ENCODE measurements at places on chromosomes 7 and 10.
A peak's percentile ranks its signal among the peaks of the same experiment; 100 is the strongest.

DNA sequence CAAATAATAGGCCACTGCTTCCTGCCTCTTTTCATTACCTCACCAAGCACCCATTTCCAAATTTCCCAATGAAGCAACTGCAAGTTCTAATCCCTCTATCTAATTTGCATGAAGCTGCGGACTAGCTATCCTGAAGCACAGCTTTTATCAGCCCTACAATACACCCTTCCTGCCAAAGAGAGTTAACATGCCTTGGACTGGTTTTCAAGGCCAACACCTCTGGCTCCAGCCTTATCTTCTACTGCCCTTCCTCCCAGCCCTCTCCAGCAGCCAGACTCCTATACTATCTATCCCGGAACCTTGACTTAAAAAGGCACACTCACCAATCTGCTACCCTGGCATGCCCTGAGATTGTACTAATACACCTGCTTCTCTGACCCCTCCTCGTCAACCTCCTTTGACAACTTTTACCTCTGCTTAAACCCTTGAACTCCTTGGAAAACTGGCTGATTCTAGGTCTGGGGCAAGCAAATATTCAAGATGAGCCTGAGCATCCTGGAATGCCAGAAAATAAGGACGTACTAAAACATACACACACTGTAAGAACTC, 73.4 kb downstream of the SGMS1 start:
- no peak for DNase-seq

GRCh38 chr10:29041616-29042015, 247.3 kb upstream of the LYZL1 start:
- DNase-seq, result no peak

DNA sequence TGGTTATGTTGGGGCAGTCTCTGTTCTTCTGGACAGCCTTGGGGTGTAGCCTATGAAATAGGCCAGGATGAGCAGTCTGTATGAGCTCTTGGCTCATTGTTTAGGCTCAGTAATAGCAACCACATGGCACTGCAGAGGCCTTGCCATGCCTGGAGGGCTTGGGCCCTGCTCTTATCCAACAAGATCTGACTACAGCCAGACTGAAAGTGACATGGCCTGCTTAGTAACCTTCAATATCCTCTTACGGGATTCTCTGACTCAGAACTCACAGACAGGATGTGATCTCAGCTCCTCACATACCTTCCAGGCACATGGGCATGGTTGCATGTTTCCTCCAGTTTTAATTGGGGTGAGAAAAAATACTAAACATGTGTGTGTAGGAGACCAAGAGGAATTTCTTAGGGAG, 289.3 kb downstream of the PTEN start:
- DNase-seq, result peak; percentile 88

- peak; percentile 51 for DNase-seq
Measured at GRCh38 chr7:116180302-116180701, 30.0 kb upstream of the TES start.

DNA sequence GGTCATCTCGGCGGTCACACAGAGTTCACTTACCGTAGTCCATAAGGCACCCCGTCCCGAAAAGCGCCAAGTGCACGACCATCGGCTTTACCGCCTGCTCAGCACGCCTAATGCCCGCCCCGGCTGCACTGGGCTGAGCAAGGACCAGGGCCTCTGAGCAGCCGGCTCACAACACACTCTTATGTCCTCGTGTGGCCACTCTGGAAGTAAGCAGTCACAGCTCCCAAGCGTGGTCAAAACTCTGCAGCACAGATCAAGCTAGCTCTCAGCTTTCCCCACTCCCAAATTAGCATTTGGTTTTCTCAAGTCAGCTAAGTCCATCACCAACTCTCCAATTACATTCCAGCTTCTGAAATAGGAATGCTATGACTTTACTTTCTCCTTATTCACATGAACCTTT, 57.7 kb downstream of the MAD1L1 start:
- no peak for DNase-seq

- no peak for DNase-seq
Measured at GRCh38 chr10:47018026-47018735, 107.0 kb downstream of the PTPN20 start.

DNA sequence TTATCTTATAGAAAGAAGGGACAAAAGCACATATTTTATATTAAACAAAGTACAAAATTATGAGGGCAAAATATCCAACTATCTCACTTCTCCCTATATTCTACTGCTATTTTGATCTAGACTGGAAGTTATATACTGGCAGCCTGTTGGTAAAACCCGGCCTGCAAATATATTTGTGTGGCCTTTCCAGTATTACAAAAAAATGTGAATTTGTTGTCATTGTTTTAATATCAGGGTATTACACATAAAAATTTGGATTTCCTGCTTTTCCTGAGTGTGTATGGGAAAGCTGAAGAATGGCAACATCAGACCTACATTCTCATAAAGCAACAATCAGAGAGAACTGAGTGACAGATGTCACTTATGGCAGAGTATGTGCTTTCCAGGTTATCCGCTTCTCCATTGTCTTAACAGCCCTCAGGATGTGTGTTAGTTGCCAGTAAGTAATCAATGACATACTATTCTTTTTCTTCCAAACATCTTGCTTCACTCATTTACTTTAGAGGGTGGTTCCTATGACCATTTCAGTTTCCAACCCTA, 7.3 kb downstream of the SYPL1 start:
- DNase-seq, result no peak

DNA sequence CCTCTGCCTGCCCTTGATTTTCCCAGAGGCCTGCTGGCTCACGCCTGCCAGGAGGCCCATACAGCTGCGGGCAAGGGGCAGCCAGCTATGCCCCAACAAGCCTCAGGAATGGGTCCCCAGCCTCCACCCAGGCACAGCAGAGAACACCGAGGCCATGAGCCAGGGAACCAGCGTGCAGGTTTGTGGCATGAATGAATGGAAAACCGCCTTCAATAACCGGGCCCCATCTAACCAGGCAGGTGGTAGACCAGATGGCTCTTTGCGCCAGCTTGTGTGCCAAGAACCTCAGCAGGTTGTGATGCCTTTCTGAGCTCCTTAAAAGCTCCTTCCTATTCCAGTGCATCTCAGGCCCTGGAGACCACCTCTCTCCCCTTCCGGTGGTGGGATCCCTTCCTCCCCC, 50.2 kb downstream of the ELFN1 start:
- DNase-seq, result no peak

- DNase-seq, result peak; percentile 87
Measured at GRCh38 chr10:69392481-69393000, 24.2 kb downstream of the TACR2 start.
